Caki2 (cell line): ENCODE measurements at places on chromosomes 4 and X.

DNA sequence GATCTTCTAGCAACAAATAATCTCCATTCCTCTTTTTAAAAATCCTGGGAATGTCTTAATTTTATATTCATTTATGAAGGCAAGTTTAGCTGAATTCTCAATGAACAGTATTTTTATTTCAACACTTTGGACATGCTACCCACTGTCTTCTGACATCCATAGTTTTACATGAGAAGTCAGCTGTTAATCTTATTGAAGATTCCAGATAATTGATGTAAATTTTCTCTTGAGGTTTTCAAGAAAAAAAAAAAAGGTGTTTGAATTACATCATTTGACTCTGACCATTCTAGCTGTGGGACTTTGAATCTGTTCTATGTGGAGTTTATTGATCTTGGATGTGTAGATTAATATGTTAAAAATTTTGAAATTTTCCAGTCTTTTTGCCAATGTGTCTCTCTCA is 28.0 kb downstream of the PDHA2 start:
- peak; percentile 25 for DNase-seq

- no peak for DNase-seq
Measured at GRCh38 chr4:163693211-163693610, 198.7 kb downstream of the TMA16 start.

GRCh38 chrX:27600686-27601085 is 10.5 kb downstream of the DCAF8L2 start:
- DNase-seq, result no peak

DNA sequence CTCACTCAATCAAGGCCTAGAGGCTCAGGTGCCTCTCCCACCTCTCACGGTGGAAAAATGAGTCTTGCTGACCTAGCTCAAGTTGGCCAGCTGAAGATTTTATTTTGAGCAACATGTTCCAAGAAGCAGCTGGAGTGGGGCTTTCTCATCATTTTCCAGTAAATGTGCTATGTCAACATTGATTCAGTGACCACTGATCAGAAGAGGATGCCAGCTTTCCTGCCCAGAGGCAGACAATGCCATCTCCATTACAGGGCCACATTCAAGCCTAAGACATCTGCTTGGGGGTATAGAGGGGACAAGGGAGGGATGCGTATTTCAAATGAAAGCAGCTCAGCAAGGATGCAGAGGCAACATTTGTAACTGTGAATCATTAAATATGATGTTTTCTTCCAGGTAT is 3.0 kb downstream of the MEPE start:
- DNase-seq, result no peak

- no peak for DNase-seq
Measured at GRCh38 chrX:71098302-71098701, 2.7 kb downstream of the FOXO4 start.

- DNase-seq, result peak; percentile 94
Measured at GRCh38 chr4:139014371-139015268, 961 bp upstream of the NOCT start.

DNA sequence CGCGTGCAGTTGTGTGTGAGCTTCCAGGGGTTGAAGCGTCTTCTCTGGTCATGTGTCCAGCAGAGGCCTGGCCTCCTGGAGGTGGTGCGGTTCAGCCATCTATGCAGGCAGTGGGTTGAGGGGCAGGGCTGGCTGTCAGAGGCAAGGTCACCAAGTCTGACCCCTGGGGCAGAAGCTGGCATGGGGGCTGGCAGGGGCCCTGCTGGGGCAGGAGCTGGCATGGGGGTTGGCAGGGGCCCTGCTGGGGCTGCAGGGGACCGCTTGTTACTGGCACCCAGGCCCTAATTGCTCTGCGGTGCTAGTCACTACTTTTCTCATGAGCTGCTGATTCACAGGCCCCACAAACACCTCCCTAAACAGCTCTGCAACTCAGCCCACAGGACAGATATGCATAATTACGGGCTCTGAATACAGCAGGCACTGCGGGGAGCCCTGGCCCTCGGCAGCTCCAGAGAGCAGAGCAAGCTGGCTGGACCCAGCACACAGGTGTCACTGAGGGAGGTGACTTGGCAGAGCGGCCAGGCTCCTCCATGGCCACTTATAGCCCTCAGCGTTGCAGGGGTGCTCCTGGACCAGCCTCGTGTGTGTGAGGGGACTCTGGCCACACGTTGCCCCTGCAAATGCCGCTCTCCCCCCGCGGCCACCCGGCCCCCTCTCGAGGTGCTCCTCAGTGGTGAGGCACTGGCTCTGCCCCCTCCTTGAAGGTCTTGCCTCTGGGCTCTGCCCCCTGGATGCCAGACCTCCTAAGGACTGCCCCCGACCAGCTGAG is 32.7 kb downstream of the CPLX1 start:
- no peak for DNase-seq

- DNase-seq, result no peak
Measured at GRCh38 chr4:74095482-74095881, 3.5 kb downstream of the CXCL2 start.

- no peak for DNase-seq
Measured at GRCh38 chr4:13364172-13364571, 120.0 kb downstream of the RAB28 start.

- DNase-seq, result peak; percentile 49
Measured at GRCh38 chr4:106063009-106063408, 167.7 kb downstream of the NPNT start.

- DNase-seq, result no peak
Measured at GRCh38 chrX:122055460-122055859, 1008.0 kb downstream of the GLUD2 start.
